ENCODE measurements at places on chromosomes 1 and 21.
A peak's percentile ranks its signal among the peaks of the same experiment; 100 is the strongest.

DNA sequence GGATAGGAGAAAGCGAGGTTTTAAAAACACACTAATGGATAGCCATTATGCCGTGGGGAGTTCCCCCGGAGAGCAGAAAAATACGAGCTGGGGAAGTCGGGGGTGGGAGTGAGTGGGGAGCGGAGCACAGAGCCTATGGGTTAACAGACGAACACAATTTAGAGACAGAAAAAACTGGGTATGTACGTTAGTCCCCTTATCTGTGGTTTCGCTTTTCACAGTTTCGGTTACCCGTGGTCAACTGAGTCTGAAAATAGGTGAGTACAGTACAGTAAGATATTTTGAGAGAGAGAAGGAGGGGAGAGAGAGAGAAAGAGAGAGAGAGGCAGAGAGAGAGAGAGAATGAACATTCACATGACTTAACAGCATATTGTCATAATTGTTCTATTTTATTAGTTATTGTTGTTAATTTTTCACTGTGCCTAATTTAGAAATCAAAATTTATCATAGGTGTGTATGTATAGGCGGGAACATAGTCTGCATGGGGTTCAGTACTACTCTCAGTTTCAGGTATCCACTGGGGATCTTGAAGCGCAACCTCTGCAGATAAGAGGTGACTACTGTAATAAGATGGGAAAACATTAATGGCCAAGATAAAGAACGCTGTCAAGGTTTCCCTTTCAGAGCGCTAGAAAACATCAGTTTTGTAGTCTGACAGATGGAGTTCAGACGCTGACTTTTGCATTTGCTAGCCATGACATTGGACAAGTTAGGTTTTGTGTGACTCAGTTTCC, 125.6 kb upstream of the LMO4 start:
- DNase-seq, result no peak

DNA sequence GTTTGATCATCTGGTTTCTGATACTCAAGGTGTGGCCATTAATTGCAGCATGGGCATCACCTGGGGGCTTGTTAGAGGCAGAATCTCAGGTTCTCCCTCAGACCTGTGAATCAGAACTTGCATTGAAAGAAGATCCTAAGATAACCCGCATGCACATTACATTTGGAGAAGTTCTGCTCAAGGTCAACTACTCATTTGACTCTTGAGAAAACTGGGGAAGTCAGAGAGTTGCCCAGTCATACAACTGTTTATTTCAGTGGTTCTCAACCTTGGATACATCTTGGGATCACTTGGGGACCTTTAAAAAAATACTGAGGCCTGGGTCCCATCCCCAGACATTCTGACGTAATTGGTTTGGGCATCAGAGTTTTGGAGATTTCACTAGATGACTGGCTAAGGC, 30.5 kb downstream of the CAMTA1 start:
- no peak for DNase-seq

DNA sequence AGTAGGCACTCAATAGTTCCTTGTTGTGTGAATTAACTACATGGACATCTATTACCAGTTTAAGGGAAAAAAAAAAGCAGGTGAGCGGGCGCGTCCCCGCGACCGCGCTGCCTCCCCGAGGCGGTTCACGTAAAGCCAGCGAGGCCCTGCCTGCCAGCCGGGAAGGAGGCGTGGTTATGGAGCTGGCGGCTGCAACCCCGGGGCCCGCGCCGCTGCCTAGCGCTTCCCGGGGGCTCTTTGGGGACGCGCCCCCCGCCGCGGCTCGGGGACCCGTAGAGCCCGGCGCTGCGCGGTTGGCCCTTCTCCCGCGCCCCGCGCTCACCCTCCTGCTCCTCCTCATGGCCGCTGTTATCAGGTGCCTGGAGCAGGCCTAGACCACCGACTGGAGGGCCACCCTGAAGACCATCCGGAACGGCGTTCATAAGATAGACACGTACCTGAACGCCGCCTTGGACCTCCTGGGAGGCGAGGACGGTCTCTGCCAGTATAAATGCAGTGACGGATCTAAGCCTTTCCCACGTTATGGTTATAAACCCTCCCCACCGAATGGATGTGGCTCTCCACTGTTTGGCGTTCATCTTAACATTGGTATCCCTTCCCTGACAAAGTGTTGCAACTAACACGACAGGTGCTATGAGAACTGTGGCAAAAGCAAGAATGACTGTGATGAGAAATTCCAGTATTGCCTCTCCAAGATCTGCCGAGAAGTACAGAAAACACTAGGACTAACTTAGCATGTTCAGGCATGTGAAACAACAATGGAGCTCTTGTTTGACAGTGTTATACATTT, 2.6 kb upstream of the CC2D1B start:
- DNase-seq, result peak; percentile 59

DNA sequence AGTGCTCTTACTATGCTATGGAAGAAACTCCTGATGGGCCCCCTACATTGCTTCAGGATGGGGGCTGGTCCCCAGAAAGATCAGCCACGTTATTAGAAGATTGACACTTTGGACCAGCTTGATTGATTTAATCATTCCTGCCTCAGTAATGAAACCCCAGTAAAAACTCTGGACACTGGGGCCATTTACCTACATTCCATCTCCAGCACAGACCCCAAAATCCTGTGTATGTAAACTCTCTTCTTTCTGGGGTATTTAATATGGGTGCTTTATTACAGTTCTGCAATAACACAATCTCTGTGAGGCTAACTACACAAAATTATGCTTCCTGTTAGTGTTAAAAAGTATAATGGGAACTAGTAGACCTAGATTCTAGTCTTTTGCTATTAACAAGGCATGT, 96.6 kb downstream of the KCNK1 start:
- no peak for DNase-seq

- no peak for DNase-seq
These were observed 36.1 kb downstream of the EIF2D start for GRCh38 chr1:206575894-206576737.

DNA sequence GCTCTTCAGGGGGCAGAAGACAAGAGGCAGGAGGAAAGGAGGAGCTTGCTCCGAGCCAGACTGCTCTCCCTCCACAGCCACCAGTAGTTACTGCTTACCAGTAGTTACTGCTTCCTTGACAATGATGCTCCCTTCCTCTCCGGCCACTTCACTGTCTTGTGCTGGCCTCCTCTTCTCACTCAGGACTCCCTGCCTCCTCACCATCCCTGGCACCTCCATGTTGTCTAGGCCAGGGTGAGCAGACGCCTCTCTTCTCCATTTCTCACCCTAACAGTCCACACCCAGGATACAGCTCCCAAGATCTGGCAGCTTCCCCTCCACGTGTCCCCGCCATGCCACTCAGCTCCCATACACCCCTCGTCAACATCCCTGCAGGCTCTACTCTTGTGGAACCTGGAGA, 82.4 kb upstream of the TLR5 start:
- no peak for DNase-seq

- no peak for DNase-seq
These were observed 97.3 kb downstream of the RAVER2 start for GRCh38 chr1:64842224-64842623.

- no peak for DNase-seq
These were observed 77.1 kb downstream of the IFI44 start for GRCh38 chr1:78726686-78727085.

Measured in muscle of back (tissue), 13 donors.